Stimulated activated CD8-positive, alpha-beta memory T cell treated with anti-CD3 and anti-CD28 coated beads, Interleukin-15, amount 100 ng/mL, for 48 hours (primary cell): ENCODE measurements at places on chromosomes 12 and 14.

GRCh38 chr12:113456761-113457160 lies 14.9 kb downstream of the LHX5 start:
- no peak for DNase-seq

GRCh38 chr14:54567639-54568561 lies 972 bp downstream of the SAMD4A start:
- no peak for DNase-seq

GRCh38 chr12:124928095-124928911 lies 13.9 kb upstream of the UBC start:
- DNase-seq: peak; percentile 40

GRCh38 chr14:90368946-90369721 lies 27.7 kb upstream of the CALM1 start:
- no peak for DNase-seq

GRCh38 chr12:124699909-124700308 lies 132.5 kb upstream of the NCOR2 start:
- no peak for DNase-seq

DNA sequence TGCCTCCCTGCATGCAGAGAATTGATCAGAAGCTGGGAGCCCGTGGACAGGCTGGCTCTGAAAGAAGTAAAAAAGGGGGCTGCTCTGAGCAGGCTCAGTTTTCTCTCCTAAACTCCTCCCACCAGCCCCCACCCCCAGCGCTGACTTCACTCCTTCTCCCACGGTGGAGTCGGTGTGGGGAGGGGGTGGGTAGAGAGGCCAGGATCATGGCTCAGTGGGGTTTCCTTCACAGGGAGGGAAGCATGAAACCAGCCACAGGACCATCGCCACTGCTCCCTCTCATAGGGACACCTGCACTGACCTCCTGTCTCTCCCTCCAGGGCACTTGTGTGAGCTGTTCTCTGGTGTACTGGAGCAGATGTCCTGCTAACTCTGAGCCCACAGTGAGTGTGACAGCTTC lies 78.9 kb downstream of the STAB2 start:
- no peak for DNase-seq

DNA sequence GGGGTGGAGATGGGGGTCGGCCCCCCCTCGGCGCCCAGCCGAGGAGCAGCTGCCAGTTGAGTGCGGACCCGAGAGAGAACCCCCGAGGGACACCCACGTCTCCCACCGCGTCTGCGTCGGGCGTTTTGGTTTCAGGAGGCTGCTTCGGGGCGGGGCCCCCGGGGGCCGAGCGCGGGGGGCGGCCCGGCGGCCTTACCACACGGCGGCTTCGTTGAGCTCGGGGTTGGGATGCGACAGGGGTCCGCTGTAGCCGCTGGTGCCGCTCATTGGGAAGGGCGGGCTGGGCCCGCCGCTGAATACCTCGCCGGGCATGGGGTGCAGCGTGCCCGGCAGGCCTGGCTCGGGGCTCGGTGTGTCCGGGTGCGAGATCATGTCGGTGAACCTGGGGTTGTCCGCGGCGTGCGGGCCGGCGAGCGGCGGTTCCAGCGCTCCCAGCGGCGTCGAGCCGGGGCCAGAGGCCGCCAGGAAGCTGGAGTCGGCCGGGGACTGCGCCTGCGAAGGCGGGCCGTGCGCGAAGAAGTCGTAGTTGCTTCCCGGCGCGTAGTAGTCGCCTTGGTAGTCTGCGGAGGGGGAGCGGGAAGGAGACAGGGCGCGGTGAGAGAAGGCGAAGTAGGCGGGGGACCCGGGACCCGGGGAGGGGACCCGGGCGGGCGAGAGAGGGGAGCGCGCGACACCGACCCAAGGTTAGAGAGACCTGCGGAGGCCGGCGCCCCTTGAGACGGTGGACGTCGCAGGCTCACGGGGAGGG lies 8.5 kb downstream of the LHX5 start:
- DNase-seq: no peak

DNA sequence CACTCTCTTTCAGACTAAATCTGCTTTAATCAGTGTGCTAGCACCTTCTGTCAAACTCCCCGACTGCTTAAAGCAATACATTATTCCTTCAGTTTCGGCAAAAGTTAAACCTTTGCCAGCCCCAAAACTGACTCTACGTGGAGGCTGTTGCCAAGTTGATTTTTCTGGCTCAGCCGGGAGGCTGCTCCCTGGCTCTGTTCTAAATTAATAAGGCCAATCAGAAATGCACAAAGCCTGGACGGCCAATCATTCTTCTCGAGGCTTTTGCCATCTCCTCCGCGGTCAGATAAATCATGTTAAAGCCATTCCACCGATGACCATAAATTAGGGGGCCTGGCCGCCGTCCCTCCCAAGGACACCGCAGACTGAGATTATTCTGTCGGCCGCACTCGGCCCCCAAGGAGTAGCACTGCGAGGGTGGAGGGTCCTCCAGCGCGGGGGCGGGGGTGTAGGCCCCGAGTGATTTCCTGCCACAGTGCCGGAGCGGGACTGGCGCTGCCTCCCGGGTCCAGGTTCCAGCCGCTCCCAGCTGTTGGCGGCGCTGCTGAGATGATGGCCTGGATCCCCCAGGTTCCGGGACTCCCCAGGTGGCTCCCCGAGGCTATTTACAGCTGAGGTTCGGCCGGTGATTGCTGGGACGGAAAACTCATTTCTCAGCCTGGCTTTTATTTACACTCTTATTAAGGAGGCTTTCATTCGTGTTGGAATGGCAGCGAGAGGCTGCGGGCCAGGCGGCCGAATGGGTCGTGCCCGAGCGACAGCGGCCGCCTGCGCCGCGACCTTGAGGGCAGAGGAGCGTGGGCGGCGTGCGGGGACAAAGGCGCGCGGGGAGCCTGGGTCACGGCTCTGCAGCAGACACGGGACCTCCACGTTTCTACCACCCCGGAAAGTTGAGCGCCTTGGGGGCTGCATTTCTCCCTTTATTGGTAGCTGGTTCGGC lies 165.1 kb downstream of the MON2 start:
- no peak for DNase-seq

DNA sequence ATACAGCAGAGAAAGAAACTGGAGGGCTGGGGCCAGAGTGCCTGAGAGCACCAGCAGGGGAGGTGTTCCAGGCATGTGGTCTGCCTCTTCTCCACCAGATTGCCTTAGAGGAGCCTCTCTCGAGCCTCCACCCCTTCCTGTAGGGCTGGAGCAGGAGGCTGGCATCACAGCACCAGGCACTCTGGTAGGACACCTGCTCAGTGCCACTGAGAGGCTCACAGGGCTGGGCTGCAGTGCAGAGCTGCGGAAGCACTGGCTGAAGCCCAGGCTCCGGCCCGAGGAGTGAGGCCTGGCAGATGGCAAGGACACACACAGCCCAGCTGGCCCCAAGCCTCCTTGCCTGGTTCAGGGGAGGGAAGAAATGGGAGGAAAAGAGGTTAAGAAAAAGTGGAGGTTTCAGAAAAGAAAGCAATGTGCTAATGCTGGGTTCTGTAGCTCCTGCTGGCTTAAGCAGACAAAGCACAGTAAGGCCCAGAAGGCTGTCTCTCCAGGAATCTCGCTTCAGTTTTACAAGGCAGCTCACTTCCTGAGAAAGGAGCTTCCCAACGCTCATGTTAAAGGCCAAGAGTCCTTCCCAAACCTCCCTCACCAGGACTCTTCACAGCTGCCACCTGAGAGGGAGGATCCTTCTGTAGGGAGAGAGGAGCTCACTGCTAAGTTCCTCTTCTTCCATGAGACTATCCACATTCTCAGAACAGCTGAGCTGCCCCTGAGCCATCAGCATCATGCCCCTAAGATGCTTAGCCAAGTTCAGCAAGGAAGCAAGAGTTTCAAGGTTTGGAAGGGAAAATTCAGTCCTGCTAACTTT lies 23.8 kb downstream of the SPTB start:
- DNase-seq: no peak

DNA sequence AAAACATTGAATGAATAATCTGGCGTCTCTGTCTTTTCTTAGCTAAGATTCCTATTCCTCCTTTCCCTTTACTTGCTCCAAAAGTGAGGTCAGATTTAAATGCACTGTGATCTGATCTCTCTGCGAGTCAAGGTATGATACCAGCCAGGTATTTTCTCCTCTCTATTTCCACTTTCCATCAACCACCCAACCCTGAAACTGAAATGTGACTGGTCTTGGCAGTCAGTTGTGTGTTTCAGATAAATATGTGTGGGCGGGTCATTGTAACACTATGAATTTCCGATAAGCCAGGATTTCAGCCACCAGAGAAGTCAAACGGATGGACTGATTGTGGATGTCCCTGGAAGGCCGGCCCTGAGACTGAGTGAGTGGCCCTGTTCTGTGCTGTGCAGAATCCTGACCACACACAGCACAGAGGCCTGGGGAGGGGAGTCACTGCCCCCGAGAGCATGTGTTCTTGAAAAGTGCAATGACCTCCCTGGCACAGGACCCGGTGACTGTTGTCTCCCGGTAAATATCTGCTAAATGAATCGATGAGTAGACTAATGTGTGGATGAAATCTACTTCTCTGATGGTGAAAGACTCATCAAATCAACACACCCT lies 612.5 kb upstream of the TMEM132C start:
- DNase-seq: no peak

DNA sequence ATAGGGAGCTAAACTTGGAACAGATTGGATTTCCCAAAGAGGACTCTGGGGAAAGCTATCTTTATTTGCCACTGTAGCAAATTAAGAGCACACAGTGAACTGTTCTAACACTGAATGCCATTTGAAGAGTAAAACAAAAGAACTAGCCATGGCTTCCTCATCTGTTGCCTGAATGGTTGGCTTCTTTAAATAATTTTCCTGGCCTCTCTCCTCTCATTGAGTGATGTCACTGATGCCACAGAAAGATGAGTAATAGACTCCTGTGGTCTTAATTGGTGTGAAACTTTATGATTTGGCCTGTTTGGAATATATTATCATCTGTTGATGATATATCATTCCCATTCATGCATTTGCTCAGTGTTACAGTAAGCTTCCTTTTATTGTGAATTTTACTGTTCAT lies 42.5 kb downstream of the WDR20 start:
- DNase-seq: no peak

GRCh38 chr12:132067182-132067581 lies 76.9 kb downstream of the DDX51 start:
- no peak for DNase-seq

GRCh38 chr12:49556391-49557186 lies 11.4 kb downstream of the MCRS1 start:
- no peak for DNase-seq

DNA sequence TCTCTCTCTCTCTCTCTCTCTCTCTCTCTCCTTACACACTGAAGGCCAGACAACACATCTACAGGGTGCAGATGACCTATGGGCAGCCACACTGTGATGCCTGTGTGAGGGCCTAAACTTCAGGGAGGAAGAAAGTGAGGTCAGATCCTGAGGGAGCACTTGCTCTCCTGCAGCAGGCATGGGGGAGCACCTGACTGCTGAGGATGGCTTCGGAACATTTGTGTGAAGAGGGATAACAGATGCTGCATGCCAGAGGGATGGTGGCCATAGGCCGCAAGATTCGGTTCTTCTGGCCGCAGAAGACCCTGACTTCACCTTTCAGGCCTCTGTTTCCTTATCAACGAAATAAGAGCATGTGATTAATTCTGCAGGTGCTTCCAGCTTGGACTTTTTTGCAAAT lies 11.7 kb upstream of the SERPINA11 start:
- no peak for DNase-seq

DNA sequence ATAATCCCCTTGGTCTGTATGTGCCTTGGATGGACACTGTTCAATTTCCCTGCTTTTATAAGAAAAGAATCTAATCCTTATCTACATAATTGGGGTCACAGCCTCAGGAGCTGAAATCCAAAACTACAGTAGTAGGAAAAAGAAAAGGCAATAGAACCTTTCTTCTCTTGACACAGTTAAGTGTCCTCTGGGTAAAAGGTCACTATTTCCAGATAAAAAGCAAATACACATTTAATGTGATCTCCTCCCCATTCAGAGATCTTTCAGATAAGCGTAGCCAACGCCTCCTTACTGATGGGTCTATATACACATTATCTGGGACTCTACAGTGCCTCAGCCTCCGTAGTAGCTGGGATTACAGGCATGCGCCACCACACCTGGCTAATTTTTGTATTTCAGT lies 73.4 kb downstream of the CLIP1 start:
- no peak for DNase-seq

DNA sequence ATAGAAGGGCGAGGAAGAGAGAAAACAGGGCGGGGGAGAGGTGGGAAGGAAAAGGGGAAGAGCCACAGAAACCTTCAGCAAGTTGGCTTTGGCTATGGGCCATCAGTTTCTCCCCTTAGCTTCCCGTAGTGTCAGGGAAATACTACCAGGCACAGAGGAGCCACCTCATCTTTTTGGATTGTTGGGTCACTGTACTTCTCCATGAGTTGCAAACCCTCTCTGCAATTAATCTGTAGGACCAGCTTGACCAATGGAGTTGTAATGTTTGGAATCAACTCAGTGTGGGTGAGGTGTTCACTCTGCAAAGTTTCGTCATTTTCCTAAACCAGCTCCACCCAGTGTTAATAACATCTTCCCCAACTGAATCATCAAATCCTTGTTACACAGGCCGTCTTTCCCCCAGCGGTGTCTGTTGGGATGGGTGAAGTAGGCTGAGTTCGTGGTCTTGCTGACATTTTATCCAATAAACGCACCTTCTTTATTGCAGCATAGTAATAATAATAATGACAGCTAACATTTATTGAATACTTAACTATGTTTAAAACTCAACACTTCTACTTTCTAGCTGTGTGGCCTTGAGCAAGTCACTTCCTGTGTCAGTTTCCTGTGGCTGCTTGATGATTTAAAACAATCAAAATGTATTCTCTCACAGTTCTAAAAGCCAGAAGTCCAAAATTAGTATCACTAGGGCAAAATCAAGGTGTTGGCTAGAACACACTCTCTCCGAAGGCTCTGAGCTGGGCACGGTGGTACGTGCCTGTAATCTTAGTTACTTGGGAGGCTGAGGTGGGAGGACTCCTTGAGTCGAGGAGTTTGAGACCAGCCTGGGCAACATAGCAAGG lies 8.1 kb upstream of the GLTP start:
- no peak for DNase-seq

DNA sequence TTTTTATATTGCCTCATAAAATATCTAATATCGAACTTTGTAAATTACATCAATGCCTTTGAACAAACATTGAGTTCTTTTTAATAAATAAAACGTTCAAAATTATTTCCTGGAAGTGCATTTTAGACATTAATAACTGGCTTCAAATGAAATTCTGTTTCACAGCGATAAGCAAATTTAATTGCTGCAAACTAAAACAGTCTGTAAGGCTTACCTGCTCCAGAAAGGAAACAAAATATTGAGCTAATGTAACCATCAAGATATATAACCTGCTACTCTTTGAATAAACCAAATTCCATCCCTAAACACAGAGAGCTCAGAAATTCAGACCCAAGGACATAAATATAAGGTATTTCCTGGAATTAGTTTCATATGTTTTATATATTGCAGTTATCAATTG lies 651.3 kb downstream of the MED13L start:
- no peak for DNase-seq

- no peak for DNase-seq
Observed at GRCh38 chr14:50666772-50667683, 1.1 kb downstream of the SAV1 start.
